Inflammatory macrophage treated with lipopolysaccharide for 1 hour (primary cell): ENCODE measurements at places on chromosomes 4 and X.

- no peak for DNase-seq
These were observed 372.6 kb downstream of the BCOR start for GRCh38 chrX:39725114-39725513.

GRCh38 chr4:3202836-3203820 lies 45.8 kb upstream of the MSANTD1 start:
- no peak for DNase-seq

DNA sequence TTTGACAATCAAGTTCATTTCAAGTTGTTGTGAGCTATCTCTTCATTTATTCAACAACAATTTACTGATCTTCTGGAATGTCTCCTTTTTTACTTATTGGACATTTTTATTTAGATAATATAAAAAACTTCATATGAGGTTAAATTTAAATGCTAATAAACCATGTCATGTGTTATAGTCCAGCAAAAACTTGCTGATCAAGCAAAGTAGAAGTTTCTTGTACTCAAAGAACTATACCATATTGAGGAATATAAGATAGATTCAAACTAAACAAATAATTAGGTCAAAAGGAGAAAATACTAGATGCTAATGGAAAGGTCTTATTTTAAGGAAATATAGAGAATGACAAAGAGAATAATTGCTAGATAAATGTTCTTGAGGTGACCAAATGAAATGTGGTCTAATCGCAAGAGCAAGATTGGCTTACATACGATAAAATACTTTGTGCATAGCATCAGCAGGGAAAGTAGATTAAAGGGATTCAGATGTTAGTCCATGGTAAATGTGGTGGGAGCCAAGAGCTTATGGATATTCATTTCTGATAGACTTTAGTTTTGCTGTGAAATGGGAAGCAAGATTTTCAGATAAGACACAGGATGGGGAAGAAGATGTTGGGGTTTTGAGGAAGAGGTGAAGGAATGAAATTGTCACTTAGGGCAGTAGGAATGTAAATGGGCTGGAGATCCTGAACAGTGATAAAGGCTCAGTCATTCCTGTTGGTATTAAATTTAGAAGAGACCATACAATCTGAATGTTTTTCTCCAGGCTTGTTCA lies 229.5 kb downstream of the MAPK10 start:
- DNase-seq = no peak

DNA sequence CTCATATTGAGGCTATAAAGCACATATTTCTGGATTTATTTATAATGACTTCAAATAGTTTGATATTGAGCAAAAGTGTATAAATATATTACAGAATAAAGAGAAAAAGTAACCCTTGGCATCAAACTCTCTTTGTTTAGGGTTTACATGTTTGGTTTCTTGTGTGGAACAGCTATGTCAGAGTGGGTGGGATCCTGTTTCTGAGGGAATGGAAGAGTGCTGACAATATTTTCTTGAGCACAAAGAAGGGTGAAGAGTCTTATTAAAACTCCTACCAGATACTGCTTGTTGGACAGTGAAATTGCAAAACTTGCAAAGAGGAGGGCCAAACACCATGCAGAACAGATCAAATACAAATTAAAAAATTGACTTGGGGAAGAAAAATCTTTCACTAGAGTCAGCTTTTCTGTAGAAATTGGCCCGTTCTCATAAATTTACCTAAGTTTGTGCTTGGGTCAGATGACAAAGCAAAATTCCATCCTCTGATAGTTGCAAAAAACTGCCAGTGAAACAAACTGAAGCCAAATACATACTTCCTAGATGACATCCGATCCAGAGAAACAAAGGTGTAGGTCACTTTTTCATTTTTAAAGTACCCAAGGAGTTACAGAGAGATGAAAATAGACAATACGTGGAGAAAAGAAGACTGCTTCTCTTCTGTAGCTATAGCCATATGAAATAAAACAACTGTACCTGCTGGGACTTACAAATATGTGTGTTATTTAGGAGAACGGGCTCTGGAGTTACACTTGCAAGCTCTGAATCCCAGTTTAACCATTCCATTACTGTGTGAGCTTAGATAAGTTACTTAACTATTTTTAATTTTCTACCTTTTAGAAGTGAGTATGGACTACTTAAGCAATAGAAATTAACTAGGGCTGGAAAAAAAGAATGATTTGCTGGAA lies 133.3 kb downstream of the MAML3 start:
- DNase-seq = no peak
